Activated CD8-positive, alpha-beta memory T cell treated with anti-CD3 and anti-CD28 coated beads for 1 hour (primary cell): ENCODE measurements at places on chromosomes 7 and 10.

DNA sequence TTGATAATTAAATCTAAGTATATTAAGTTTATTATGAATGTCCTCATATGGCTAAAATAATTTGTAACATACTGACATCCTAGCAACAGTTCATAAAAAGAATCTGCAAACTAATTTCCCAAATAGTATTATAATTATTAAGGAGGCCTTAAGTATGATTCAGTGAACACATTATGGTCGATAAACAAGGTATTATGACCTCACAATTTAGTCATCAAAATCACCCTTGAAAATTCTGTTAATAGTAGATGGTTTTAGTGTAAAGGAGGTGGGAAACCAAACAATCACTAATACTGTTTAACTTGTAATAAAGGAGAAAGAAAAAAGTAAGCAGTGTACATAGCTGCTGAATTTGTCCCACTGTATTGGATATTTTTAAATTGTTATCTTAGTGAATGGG lies 2.1 kb downstream of the ETV1 start:
- DNase-seq = no peak

DNA sequence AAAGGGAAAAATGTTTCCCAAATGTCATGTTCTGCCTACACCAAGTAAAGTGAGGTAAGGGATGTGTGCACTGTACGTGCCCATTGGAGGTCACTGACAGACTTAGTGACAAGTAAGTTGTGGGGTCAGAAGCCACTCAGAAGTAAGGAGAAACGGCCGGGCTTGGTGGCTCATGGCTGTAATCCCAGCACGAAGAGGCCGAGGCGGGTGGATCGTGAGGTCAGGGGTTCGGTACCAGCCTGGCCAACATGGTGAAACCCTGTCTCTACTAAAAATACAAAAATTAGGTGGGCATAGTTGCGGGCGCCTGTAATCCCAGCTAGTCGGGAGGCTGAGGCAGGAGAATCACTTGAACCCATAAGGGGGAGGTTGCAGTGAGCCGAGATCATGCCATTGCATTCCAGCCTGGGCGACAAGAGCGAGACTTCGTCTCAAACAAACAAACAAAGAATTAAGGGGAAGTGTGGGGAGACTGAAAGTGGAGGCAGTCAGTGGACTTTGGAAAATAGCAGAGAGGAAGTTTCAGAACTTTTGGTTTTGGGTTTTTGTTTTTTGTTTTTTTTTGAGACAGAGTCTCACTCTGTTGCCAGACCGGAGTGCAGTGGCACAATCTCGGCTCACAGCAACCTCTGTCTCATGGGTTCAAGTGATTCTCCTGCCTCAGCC lies 114.8 kb downstream of the WDFY4 start:
- DNase-seq = no peak

- no peak for DNase-seq
Measured at GRCh38 chr10:6036861-6037321, 25.3 kb downstream of the IL2RA start.

- DNase-seq = no peak
Measured at GRCh38 chr10:22621726-22622125, 92.7 kb downstream of the PIP4K2A start.

- no peak for DNase-seq
Measured at GRCh38 chr7:27835376-27835775, 95.4 kb downstream of the TAX1BP1 start.

DNA sequence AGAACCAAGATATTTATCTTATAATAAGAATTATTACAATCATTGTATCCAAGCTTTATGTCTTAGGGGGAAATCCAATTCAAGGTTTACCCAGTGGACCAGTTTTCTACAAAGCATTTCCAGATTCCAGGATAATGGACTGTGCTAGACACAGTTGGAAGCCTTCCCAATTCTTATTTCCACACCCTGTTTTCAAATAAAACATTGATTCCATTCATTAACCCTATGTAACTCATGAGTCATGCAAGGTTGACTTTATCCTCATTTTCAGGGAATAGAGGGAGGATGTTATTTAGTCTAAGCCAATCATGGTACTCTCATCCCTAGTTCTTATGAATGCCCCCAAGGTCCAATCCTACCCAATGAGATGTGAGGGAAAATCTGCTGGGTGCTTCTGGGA lies 145.7 kb downstream of the RNLS start:
- DNase-seq = no peak

DNA sequence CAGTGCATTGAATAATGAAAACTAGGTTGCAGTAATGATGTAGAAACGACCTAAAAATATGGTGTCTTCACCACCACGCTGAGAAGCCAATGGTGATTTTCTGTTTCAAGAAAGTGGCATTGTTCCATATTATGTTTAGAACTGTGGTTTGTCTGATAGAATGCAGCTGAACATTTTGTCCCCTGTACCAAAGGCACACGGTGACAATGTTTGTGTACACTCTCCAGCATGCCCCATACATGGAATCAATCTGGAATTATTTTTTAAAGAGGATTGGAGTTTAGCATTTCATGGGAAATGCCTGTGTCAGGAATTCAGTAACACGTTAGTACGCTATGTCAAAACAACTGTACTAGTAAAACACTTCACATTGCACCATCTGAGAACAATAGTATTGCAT lies 237.4 kb upstream of the AUTS2 start:
- DNase-seq = no peak

GRCh38 chr10:95277201-95277570 lies 13.6 kb downstream of the PDLIM1 start:
- DNase-seq = no peak

DNA sequence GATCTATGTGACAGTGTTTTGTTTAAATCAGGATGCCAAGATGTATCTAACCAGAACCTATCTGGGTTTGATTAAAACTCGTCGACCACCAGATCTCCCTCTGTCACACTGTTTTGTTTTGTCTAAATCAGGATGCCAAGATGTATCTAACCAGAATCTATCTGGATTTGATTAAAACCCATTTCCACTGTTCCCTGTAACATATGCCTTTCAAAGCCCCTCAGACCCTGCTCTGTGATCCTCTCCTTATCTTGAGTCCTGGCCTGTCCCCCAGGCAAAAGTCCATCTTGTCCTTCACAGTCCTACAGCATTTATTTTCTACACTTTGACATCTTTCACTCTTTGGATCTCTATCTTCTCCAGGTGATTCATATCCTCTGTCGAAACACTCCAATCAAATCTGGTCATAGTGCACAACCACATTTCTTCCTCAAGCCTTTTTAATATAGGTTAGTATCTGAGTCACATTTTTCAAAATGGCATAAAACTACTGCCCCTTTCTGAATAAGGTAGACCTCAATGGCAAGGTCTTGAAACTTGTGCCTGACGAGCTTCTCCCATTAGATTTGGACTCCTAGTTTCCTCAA lies 32.5 kb downstream of the ERLIN1 start:
- no peak for DNase-seq

GRCh38 chr10:123885406-123886170 lies 6.0 kb downstream of the CPXM2 start:
- DNase-seq = no peak

DNA sequence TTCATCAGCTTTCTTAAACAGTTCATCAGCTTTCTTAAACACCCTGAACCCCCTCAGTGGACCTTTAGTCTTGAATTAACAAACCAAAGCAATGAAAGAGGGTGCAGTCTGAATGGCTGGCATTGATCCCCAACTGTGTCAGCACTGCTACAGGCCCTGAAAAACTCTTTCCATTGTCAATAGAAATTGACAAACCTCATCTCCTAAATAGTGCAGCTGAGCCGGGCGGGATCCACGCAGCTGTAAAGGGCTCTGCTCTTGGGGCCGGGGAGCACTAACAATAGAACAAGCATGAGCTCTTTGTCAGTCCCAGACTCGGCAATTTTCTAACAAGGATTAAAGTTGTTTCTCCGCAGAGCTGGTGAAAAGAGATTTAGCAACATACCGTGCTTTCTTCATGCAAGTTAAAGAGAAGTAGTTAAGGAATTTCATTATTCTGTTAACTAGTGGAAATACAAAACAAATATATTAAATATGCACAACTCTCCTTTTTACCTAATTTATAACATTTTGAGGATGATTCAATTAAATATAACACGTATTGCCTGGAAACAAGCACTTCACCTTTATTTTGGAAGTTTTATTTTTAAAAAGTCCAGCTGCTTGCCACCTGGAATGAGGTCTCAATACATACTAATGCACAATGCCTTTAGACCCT lies 24.7 kb upstream of the FEZF1 start:
- no peak for DNase-seq

GRCh38 chr7:112159351-112159750 lies 46.8 kb downstream of the DOCK4 start:
- no peak for DNase-seq

DNA sequence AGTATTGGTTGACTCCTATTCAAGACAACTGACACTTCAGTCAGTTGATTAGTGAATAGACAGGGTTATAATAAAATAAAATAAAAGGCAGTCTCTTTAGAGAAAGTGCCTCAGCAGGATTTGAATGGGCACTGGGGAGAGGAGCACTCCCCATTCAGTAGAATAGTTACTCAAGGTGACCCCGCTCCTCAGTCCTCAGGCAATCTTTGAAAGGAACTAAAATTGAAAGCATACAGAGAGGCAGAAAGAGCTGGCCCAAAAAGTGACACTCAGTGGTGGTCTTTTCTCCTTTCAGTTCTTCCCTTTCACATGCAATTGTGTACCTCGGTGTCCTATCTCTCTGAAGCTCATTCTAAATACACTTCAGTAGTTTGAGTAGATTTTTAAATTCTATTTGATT lies 47.4 kb upstream of the MACC1 start:
- no peak for DNase-seq

- no peak for DNase-seq
Measured at GRCh38 chr10:11345224-11346054, 266.0 kb downstream of the USP6NL start.

- no peak for DNase-seq
Measured at GRCh38 chr10:71471957-71472365, 75.2 kb downstream of the CDH23 start.

GRCh38 chr10:74981831-74982633 lies 129.4 kb upstream of the SAMD8 start:
- DNase-seq = no peak

DNA sequence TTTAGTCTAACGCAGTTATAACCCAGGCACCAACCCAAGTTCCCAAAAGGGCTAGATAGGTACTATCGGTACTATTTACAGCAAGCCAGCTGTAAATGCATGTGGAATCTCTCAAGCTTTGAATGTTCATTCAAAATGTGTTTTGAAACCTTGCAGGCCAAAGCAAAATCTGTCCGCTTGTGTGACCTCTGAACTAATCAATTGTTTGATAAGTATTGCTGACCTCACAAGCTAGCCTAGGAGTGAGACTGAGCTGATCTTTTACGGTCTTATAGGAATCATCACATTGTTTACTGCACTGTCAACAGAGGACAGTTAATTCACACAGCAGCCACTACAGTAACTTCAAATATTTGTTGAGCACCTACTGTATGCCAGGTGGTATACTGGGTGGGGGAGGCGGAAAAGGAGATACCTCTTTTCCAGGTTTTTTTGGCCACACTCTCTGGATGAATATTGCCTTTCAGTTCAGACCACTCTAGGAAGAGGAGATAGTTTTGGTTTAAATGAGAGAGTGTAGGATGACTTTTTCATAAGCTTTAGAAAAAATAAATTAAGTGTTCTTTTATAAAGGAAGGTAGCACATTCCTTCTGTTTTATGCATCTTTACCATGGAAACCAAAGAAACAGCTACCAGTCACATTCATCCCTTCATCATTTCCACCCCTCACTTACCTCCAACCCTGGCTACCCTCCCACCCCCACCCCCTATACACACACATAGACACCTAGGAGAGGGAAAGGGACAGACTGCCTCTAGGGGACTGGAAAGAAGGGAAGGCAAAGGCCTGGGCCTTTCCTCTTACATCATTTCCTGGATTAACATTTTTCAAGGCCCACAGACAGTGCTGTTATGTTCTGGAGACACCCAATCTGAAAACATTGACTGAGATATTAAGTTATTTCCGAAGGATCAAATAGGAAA lies 2.4 kb downstream of the PAPSS2 start:
- DNase-seq = no peak

DNA sequence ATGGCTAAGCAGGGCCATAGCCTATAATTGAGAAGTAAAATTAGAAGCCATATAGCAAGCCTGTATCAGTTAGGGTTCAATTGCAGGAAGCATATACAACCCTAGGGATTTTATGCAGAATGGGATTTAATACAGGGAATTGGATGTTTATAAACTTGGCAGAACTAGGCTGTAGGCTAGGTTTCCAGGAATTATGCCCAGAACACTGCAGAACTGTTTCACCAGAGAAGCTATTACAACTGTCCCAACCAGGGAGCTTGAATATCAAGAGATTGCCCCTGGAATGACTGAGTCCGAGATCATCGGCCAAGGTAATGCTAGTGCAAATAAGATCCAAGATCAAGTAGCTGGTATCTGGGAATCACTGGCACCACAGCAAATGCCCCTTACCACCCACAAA lies 64.0 kb downstream of the PRR15 start:
- DNase-seq = no peak

DNA sequence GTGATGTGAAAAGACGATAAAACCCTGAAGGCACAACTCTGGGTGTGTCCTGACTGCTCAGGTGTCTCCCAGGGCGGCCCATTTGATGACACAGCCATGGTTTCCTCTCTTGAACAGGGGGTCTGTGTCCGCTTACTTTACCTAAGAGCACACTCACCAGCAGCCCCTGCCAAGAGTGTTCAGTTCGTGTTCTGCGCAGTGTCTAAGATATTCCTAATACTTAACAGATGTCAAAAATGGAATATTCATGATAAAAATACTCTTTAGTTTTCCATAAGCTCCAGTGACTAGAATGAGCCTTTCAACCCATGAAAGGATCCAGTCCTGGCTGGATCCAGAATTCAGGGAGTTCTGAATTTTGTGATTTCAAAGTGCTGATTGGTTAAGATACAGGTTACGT lies 492.4 kb downstream of the TNS3 start:
- no peak for DNase-seq
